ENCODE measurements at places on chromosomes 3 and 15. TPM values are rescaled to one million over a fixed set of nuclear protein-coding genes. Genes with fewer than 3 reads are reported as not detected.

DNA sequence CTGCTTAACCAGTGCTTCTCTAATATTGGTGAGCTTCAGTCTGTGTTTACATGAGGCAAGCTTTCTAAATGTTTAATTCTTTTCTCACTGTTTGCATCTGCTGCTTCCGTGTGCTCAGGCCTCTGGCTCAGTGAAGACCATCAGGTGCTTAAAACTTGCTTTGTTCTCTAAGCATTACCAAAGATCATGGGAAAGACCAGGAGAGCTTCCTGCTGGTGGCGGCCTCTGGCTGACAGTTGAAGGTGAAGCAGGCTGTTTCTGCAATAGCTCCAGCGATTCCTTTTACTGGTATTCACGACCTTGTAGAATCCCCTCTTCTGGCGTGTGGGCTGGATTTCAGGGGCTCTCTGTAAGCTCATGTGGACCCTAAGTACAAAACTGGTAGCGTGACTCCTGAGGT lies 45.1 kb downstream of the EDEM1 start:
- H3K27ac ChIP-seq, result no peak overlapping the region
- DNase-seq, result no peak
- H3K4me3 ChIP-seq, result no peak overlapping the region
- no peaks in the 10 kb centered on the region for H3K36me3 ChIP-seq
- H3K4me1 ChIP-seq, result no peaks in the 10 kb centered on the region
- peaks cover 17% of the 10 kb centered on the region for H3K27me3 ChIP-seq

DNA sequence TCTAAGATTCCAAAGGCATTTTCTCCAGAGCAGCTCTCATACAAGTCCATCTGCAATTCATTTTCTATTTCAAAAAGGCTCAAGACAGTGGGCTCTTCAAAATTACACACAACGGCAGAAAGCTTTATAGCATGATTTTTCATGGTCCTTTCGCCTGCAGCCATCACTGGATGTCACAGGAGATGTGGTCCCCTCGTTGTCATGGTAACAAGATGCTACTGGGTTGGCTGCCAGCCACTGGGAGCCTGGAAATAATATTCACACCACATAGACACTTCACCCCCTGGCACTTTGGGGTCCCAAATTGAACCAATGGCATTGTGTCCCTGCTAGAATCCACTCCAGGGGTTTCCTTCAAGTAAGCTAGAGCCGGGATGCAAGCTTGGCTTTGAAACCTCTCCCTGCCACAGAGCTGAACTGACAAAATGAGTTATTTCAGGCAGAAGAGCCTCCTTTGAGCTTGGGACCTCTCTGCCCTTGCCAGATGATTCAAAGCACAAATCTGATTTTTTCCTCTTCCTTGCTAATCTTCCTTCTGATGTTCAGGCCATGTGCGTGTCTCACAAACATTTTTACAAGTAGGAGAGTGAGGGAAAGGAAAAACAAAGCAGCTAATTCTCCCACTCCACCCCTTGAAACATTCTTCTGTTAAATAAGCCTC lies 512.6 kb upstream of the ADAMTS9 start:
- H3K27me3 ChIP-seq, result peaks cover 6% of the 10 kb centered on the region
- no peaks in the 10 kb centered on the region for H3K4me1 ChIP-seq
- no peaks in the 10 kb centered on the region for H3K36me3 ChIP-seq
- H3K27ac ChIP-seq, result no peak overlapping the region
- DNase-seq, result no peak
- no peak overlapping the region for H3K4me3 ChIP-seq

DNA sequence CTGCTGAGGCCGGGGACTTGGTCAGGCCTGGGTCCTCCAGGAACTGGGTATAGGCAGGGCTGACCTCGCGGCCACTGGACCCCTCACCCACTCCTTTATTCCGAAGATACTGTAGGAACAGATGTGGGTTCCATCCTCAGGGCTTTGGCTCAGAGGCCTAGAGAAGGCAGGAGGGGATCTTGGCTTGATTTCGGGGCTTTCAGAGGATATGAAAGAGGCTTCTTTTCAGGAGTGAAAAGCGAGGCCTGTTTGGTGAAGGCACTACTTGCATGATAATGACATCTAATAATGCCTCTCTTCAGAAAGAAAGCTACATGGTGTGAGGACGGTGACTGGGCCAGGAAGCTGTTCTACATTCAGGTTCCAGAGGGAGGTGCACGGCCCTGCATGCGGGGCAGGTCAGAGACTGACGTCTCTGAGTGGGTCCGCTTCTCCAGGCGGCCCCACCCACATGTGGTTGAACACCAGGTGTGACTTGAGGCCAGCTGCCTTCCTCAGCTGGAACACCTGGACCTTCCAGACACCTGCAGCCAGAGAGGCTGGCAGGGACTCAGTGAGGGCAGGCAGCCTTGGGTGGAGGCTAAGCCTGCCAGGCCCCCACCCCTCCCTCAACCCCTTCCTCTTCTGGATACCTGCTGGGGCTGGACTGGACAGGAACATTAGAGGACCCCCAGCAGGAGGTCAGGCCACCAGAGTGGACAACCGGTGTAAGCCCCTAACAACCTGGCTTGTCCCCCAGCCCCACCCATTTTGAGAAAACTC lies 31.1 kb upstream of the HHATL start:
- H3K4me3 ChIP-seq, result no peak overlapping the region
- H3K4me1 ChIP-seq, result no peaks in the 10 kb centered on the region
- no peaks in the 10 kb centered on the region for H3K27me3 ChIP-seq
- no peak for DNase-seq

- DNase-seq, result no peak
- H3K4me3 ChIP-seq, result no peak overlapping the region
- H3K4me1 ChIP-seq, result no peaks in the 10 kb centered on the region
- H3K27ac ChIP-seq, result no peak overlapping the region
These were observed 19.8 kb upstream of the SMAD6 start for GRCh38 chr15:66682246-66682645.

DNA sequence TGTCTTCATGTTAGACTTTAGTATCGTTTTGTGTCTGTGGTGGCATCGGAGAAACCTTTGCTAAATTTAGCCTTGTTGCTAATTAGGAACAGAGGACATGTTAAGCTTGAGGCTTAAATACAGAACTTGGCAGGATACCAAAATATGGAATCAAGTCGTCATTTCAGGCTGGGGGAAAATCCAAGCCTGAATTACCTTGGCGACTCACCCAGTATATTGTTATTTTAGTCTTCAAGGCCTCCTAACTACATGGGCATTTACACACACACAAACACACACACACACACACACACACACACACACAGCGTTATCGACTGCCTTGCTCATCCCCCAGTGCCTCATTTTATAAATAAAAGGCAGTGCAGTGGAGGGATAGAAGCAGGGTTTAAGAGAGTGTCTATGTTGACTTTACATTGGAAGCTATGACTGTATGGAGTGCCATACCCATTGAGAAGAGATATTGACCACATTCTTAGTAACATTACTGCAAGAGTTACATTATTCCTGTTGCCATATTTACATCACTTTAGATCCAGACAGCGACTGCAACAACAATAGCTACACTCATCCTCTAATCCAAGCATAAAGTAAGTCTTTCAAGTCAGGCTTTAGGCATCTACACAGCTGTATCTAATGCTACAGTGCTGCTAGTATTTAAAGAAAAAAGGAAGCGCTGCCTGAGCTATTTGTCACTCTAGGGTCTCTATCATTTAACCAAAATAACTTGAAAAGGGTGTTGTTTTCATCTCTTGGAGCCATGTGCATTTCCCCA lies 210.8 kb upstream of the SEMA6D start:
- DNase-seq, result no peak
- H3K4me1 ChIP-seq, result no peaks in the 10 kb centered on the region
- H3K4me3 ChIP-seq, result no peak overlapping the region
- H3K27ac ChIP-seq, result no peak overlapping the region

DNA sequence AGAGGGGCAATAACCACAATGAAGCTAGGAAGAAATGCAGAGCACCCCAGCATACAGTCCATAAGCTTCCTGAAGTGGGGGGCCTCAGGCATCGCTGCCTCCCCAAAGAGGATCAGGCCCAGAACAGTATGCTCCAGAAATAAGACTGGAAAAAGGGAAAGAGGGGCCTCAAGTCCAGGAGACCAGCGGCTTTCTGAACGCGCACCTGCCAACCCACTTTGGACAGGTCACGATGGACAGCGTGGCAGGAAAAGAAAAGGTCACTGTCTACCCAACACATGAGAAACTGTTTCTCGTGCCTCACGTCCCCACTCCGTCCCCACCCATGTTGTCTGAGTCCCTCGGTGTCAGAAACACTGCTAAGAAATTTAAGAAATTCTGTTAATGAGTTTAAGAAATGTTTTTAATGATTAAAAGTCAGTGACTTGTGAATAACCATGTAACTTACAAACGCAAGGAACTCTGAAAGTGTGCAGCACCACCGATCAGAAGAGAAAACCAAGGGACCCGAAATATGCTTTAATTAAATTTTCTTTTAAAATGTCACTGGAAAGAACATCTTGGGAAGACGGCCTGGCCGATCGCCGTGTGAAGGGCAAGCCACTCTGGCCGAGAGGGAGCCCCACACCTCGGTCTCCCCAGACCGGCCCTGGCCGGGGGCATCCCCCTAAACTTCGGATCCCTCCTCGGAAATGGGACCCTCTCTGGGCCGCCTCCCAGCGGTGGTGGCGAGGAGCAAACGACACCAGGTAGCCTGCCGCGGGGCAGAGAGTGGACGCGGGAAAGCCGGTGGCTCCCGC lies 1.7 kb upstream of the PPARG start:
- peak overlapping the region; percentile 44 for H3K27ac ChIP-seq
- H3K4me3 ChIP-seq, result peak overlapping the region; percentile 57
- no peak for DNase-seq
- no peaks in the 10 kb centered on the region for H3K27me3 ChIP-seq

USP50 gene
- not detected for total RNA-seq

GRCh38 chr3:49122022-49122421 lies 1.4 kb upstream of the USP19 start:
- peaks cover 17% of the 10 kb centered on the region for H3K36me3 ChIP-seq
- H3K4me3 ChIP-seq, result no peak overlapping the region
- H3K27me3 ChIP-seq, result no peaks in the 10 kb centered on the region

DNA sequence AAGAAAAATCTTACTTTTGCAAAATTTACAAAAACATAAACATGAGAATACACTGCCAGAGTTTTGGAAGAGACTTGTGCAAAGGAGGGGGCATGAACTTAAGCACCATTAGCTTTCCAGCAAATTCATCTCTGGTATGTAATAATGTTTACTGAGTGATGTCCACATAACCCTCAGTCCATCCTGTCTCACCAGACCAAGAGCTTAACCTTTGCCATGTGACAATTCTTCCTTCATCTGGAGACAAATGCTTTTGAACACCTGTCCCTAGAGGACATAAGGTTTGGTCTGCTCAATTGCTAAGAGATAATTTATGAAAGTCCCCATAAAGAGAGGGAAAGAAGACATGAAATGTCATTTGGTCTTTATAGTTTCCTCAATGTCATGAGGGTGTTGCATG lies 412.3 kb downstream of the ERC2 start:
- no peak for DNase-seq
- no peak overlapping the region for H3K27ac ChIP-seq
- no peaks in the 10 kb centered on the region for H3K27me3 ChIP-seq
- no peaks in the 10 kb centered on the region for H3K4me1 ChIP-seq
- no peaks in the 10 kb centered on the region for H3K36me3 ChIP-seq

PRRT3 gene
- 0.96 TPM for total RNA-seq

GRCh38 chr3:183064475-183064874 lies 34.8 kb downstream of the MCCC1 start:
- no peaks in the 10 kb centered on the region for H3K27me3 ChIP-seq
- H3K36me3 ChIP-seq, result peaks cover 4% of the 10 kb centered on the region
- no peak overlapping the region for H3K27ac ChIP-seq
- H3K4me1 ChIP-seq, result 0 out of 2 replicates have a peak, but pooled peaks cover 4% of the 10 kb centered on the region
- H3K4me3 ChIP-seq, result no peak overlapping the region
- DNase-seq, result no peak

MANF gene
- total RNA-seq, result 132 TPM

AAGAB gene
- total RNA-seq, result 52.0 TPM

GRCh38 chr3:54515441-54516213 lies 393.3 kb downstream of the CACNA2D3 start:
- no peak overlapping the region for H3K27ac ChIP-seq
- H3K36me3 ChIP-seq, result no peaks in the 10 kb centered on the region
- no peaks in the 10 kb centered on the region for H3K4me1 ChIP-seq
- H3K4me3 ChIP-seq, result no peak overlapping the region

DNA sequence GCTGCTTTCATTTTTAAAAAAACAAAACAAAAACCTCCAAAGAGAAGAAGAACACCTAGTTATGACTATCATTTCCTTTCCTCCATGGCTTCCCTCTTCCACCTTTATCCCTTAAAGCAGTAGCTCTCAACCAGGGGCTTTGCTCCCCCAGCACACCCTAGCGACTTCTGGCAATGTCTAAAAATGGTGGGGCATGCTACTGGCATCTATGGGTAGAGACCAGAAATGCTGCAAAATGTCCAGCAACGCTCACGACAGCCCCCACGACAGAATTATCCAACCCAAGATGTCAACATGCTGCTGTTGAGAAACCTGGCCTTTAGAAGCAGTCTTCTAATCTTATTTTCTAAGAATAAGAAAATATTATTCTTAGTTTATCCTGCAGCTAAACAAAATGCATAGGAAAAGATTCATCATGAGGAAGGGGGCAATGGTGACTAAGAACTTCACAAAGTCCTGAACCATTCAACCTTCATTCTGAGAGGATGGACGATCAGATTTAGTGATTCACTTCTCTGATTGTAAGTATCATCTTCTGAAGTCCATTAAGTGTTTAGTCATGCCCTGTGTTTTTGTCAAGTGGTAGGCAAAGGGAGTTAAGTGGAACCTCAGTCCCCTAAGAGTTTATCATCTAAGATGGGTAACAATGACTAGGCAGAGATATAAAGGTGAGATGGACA lies 81.7 kb downstream of the CCNL1 start:
- DNase-seq, result no peak
- H3K36me3 ChIP-seq, result no peaks in the 10 kb centered on the region
- peaks cover 4% of the 10 kb centered on the region for H3K4me1 ChIP-seq
- H3K27ac ChIP-seq, result no peak overlapping the region

DNA sequence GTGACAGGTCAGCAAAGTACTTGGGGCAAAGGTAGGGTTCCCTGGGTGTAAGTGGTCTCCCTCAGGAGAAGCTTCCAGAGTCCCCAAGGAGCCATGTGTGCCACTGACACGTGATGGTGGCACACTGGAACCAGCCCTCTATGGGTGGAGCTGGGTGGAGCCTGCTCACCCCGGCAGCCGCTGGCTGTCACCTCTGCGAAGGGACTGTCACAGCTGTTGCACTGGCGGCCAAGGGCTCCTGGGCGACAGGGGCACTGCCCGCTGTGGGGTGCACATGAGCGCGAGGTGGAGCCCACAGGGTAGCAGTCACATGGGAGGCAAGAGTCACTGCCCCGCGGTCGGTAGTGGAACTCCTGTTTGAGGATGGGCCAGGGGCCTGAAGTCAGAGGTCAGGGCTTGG lies 12.0 kb downstream of the CELSR3 start:
- DNase-seq, result no peak
- no peaks in the 10 kb centered on the region for H3K4me1 ChIP-seq
- H3K4me3 ChIP-seq, result no peak overlapping the region
- H3K27me3 ChIP-seq, result no peaks in the 10 kb centered on the region
- no peaks in the 10 kb centered on the region for H3K36me3 ChIP-seq

C3orf52 gene
- 14.3 TPM for total RNA-seq

- no peak overlapping the region for H3K27ac ChIP-seq
- DNase-seq, result no peak
- no peaks in the 10 kb centered on the region for H3K4me1 ChIP-seq
- peaks cover 10% of the 10 kb centered on the region for H3K27me3 ChIP-seq
- no peak overlapping the region for H3K4me3 ChIP-seq
These were observed 366.5 kb downstream of the LRRC3B start for GRCh38 chr3:26989037-26989436.

- H3K27ac ChIP-seq, result no peak overlapping the region
- 0 out of 2 replicates have a peak, but pooled peaks cover 4% of the 10 kb centered on the region for H3K27me3 ChIP-seq
- no peak overlapping the region for H3K4me3 ChIP-seq
- no peak for DNase-seq
These were observed 26.7 kb upstream of the SNRK start for GRCh38 chr3:43259626-43260025.

- no peak for DNase-seq
- no peaks in the 10 kb centered on the region for H3K27me3 ChIP-seq
- H3K4me3 ChIP-seq, result peak overlapping the region; percentile 85
- 0 out of 2 replicates have a peak, but pooled peaks cover 7% of the 10 kb centered on the region for H3K36me3 ChIP-seq
These were observed 984 bp upstream of the DUT start for GRCh38 chr15:48330105-48330785.

TRH gene
- total RNA-seq, result not detected
